RPMI7951 (cell line): ENCODE measurements at places on chromosomes 16 and 17.
A peak's percentile ranks its signal among the peaks of the same experiment; 100 is the strongest.

DNA sequence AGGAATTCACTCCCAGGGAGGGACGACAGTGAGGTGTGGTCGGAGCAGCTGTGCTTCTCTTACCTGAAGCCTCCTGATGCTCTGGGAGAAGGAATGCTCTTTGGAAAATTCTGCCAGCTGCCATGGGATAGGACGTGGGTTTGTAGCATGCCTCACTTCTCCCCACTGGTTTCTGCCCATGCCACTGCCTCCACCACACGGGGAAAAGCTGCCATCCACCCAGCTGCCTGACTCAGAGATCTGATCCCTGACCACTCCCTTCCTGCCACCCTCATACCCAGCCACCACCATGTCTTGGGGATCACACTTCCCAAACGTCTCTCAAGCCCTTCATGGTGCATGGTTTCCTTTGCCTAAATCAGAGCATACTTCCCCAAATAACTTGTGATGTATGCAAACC lies 80.0 kb downstream of the CPPED1 start:
- DNase-seq = no peak

DNA sequence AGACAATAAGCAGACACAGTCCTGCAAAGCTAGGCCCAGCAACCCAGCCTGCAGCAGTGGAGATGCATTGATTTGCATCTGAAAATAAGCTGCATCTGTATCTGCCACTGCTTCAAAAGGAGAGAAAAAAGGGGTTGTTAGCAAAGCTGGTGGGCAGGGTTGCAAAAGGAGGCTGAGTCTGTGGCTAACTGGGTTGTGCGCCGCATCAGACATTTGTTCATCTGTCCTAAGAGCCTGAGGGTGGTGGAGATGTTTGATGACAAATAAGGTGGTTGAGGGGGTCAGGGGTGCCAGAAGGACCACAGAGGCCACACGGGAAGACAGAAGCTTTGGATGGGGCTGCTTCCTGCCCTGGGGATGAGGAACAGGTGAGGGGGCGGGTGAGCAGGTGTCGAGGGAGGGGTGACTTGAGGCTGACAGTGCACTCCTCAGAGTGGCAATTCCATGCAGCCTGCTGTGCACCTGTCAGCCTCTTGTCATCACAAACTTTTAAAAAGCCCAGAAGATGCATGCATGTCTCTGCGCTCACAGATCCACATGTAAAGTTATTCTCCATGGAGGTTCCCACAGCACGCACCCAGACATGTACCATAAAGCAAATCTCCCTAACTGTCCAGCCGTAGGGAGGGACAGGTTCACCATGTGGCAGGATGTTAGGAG lies 35.4 kb downstream of the WSB1 start:
- DNase-seq = no peak

GRCh38 chr16:51153577-51154031 lies 2.5 kb upstream of the SALL1 start:
- DNase-seq = no peak

GRCh38 chr16:89822188-89823086 lies 5.8 kb upstream of the SPIRE2 start:
- DNase-seq = no peak

DNA sequence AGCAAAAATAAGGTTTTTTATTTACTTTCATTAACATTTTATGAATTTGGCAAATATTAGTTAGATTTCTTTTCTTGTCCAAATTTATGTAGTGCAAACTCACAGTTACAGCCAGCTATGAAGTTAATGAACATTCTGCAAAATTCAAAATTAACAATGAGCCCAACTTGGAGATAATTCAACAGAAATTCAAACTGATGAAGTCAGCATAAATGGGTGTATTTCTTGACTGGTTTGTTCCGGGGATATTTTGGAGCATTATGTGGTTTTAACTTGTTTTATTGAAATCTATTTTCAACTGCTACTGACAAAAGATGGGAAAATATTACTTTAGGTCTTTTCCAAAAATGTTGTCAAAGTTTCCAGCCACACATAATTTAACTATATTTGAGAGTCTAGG lies 807.9 kb downstream of the CDH8 start:
- DNase-seq = no peak

GRCh38 chr17:67542219-67543114 lies 165.4 kb downstream of the PITPNC1 start:
- DNase-seq = no peak

GRCh38 chr17:82014432-82014831 lies 8.2 kb downstream of the CENPX start:
- no peak for DNase-seq

DNA sequence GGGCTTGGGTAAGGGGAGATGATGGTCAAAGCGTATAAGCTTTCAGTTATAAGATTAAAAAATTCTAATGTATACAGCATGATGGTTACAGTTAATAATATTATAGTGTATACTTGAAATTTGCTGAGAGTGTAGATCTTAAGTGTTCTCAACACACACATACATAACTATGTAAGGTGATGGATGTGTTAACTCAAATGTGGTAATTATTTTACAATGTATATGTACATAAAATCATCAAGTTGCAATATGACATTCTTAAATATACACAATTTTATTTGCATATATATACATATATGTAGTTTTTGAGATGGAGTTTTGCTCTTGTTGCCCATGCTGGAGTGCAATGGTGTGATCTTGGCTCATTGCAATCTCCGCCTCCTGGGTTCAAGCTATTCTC lies 7.2 kb downstream of the ZKSCAN2 start:
- DNase-seq = no peak

GRCh38 chr16:74563828-74564263 lies 43.1 kb downstream of the GLG1 start:
- DNase-seq = peak; percentile 68

- DNase-seq = no peak
Measured at GRCh38 chr17:27755706-27756466, 44.4 kb downstream of the NOS2 start.
